ENCODE measurements at places on chromosomes 11 and 22.

- DNase-seq, result no peak
Observed at GRCh38 chr22:38981005-38981991, 849 bp upstream of the APOBEC3B start.

GRCh38 chr11:120024046-120024445, 113.9 kb downstream of the TRIM29 start:
- DNase-seq, result no peak

- DNase-seq, result no peak
Observed at GRCh38 chr11:27723687-27724086, 23.4 kb upstream of the BDNF start.

GRCh38 chr22:36197065-36197440, 4.6 kb downstream of the APOL4 start:
- DNase-seq, result no peak

GRCh38 chr11:6703247-6704063, 20.3 kb upstream of the MRPL17 start:
- peak; percentile 18 for DNase-seq

DNA sequence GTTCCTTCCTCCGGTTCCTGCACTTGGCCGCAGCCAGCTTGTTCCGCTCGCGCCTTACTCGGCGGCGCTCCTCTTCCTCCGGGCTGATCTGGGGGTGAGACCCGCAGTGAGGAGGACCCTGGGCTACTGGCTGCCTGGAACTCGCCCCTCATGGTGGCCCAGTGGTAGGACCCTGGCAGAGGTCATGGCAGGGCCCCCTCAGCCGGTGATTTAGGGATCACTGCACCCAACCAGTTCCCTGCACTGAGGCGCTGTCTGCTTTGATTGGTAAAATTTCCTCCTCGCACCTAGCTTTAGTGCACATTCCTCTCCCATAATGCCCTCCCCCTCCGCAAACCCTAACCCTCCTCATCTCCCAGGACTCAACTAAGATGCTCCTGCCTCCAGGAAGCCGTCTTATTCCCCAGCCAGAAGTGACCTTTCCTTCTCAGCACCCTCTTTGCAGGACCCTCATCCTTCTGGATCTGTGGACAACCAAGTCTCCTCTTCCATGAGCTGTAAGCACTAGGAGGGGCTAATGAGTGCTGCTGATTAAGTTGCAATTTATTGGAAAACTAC, 3.6 kb downstream of the CCDC85B start:
- no peak for DNase-seq

DNA sequence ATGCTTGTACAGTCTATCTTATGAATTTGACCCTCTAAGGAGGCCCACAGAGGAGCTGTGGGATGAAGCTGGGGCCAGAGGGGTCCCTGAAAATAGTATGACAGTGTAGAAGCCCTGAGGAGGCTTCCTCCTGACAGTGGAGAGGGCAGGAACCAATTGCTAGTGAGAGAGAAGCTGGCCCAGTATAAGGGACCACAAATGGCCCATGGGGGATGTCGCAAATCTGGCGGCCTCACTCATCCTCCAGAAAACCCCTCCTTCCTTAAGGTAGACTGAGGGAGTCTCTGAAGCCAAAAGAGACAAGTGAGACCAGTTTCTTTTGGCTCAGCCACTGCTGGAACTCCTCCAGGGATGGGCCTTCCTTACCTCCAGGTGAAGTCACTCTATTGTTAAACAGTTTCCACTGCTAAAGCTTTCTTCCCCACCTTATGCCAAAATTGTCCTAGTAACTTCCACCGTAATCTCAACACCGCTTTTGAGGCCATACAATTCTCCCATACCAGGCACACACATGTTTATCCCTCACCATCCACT, 17.8 kb upstream of the CASTOR1 start:
- no peak for DNase-seq

DNA sequence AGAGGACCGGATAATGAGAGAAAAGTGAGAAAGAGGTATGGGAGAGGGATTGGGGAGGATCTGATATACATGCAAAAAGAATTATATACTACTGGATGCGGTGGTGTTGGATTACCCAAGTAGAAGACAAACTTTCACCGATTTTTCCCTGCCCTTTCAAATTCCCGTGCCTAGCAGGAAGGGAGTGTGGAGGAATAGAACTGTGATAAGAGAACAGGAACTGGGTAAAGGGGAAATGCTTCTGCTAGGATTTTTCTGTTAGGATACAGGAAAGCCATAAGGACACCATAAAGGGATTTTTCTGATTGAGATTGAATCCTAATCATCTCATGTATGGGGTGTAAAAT, 480 bp upstream of the MTMR2 start:
- no peak for DNase-seq

- DNase-seq, result no peak
Observed at GRCh38 chr11:18615628-18616392, 16.2 kb downstream of the MISFA start.

- no peak for DNase-seq
Observed at GRCh38 chr11:117020287-117020686, 77.9 kb downstream of the SIK3 start.

GRCh38 chr11:11070976-11071375, 213.1 kb upstream of the ZBED5 start:
- no peak for DNase-seq

DNA sequence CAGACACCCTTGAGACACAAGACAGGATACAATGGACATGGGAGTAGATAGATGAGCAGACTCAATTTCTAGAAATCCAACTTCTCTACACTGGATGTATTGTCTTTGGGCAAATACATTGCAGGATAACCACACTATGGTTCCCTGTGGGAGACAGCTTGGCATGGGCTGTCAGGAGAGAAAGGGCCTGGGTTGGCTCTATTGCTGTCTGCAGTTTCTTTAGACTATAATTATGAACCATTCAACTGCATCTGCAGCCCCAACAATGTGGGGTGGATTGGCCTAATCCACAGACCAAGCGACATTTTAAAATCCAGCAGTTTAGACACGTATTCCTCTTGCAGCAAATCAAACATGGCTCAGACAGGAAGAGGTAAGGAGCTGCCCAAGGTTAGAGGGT, 60.3 kb downstream of the ETS1 start:
- DNase-seq, result no peak

GRCh38 chr11:95486979-95487378, 256.0 kb upstream of the SESN3 start:
- DNase-seq, result no peak

DNA sequence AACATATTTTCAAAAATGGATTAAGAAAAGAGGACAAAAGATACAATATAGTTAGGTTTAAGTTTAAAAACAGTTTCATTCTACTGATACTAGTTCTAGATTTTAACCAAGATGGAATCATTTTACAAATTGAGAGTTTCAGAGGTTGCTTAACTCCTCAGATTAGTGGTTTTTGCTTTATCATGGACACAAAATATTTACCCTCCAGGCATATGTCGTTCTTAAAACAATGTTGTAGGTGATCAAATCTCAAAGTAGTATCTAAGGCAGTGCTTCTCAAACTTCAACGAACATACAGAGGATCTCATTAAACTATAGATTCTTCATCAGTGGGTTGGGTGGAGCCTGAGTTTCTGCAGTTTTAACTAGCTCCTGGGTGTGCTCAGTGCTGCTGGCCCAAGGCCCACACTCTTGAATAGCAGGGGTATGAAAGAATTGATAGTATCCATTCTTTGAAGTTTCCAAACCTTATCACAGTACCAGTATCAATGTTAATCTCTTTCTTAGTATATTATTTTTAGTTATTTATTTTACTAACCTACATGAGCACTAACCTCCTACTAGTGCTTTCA, 48.0 kb downstream of the YAP1 start:
- DNase-seq, result no peak

GRCh38 chr11:27514558-27514957, 8.0 kb upstream of the LIN7C start:
- peak; percentile 12 for DNase-seq

DNA sequence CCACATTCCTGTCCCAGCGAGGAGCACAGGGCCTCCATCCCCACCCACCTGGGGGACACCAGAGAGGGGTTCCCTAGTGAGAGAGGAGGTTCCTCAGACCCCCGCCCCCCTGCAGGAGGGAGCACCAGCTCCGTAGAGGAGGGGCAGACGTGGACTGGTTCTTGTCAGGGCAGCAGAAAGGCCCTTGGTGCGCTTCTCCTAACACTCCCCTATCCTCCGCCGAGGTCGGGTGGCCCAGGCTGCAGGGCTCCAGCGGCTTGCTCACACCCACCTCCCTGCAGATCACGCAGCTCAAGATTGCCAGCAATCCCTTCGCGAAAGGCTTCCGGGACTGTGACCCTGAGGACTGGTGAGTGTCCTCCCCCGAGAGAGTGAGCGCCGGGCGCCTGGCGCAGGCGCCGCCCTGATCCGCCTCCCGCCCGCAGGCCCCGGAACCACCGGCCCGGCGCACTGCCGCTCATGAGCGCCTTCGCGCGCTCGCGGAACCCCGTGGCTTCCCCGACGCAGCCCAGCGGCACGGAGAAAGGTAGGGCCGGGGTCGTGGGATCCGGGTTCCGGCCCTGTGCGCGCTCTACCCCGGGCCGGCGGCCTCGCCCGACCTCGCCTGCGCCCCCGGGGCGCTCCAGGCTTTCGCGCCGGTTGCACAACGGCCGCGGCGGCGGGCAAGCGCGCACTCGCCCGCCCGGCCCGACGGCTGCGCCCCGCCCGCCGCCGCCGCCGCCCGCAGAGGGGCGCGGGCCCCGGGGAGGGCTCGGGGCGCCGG, 5.1 kb downstream of the TBX1 start:
- DNase-seq, result no peak

DNA sequence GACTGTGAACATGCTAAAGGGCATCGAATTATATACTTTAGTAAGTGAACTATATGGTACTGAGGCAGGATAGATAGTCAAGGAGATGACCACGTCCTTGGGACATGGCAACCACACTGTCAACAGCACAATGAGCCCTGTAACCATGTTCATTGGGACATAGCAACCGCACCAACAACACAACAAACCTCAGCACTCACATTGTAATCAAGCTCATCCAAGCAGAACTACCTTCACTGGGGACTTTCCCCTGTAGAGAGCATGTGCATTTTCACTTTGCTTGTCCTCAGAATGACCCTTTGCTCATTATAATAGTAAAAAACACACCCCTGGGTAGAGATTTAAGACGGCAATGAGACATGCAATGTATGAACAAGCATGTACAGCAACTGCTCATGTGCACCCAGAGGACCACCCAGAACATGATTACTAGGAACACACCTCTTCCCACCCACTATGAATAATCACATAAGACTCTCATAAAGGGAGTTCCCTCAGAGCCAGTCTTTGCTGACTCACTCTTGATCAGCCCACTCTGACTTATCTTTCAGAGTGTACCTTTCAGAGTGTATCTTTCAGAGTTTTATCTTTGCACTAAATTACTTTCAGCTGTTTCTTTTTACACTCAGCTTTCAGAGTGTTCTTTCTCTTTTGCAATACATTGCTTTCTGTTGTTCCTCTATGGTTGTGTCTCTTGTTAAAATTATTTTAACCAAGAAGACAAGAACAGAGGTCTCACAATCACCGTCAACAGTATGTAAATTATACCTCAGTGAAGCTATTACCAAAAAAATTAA, 4.1 kb upstream of the PLAAT2 start:
- peak; percentile 64 for DNase-seq
